Brain pericyte (primary cell): ENCODE measurements at places on chromosomes 7 and 10.

- no peak for DNase-seq
Measured at GRCh38 chr10:6423004-6423403, 157.1 kb downstream of the PRKCQ start.

DNA sequence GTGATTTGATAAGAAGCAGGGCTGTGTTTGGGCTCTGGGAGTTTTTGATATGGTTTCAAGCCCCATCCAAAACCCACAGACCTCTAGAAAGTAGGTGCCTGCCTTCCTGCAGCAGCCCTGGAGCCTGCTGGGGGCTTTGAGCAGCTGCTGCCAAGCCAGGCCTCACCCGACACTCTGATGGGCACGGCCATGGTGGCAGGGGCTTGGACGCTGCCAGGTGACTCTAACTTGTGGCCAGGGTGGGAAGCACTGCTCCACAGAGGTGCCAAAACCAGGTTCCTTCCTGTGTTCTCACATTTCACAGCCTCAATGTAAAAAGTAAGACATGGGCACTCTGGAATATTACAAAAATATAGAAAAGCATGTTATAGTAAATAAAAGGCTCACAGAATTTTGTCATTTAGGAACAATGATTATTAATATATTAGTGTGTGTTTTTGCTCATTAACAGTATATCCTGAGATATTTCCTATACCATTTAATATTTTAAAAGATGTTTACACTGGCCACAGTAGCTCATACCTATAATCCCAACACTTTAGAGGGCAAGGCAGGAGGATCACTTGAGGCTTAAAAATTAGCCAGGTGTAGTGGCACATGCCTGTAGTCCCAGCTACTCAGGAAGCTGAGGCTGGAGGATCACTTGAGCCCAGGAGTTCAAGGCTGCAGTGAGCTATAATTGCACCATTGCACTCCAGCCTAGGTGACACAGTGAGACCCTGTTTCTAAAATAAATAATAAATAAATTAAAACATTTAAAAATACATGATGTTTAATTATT lies 95.1 kb downstream of the EGFR start:
- no peak for DNase-seq

DNA sequence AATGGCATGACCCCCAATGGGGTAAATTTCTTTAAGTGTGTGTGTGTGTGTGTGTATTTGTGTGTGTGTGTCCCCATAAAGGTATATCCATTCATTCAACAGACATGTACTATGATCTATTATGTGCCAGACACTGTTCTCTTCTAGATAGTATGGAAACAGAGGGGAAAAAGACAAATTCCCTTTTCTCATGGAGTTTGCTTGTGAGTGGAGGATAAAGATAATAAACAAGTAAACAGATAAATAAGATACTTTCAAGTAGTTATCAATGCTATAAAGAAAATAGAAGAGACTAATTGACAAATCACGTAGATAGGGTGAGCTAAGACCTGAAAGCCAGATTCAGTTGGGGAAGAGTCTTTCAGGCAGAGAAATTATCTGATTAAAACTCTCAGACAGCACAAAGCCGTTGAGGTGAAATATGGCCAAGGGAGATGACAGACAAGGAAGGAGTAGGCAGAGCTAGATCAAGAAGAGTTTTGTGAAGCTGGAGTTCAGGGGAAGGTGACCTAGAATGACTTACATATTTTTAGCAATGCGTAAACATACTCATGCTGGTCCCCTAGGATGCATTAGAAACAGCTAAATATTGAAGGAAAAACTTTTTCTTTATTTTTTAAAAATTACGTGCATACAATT lies 45.2 kb upstream of the DMTF1 start:
- DNase-seq = no peak

GRCh38 chr10:22657566-22658225 lies 56.7 kb downstream of the PIP4K2A start:
- DNase-seq = no peak

GRCh38 chr10:132030898-132031463 lies 34.8 kb upstream of the JAKMIP3 start:
- DNase-seq = no peak

GRCh38 chr10:3165196-3165595 lies 7.4 kb downstream of the PITRM1 start:
- DNase-seq = no peak

DNA sequence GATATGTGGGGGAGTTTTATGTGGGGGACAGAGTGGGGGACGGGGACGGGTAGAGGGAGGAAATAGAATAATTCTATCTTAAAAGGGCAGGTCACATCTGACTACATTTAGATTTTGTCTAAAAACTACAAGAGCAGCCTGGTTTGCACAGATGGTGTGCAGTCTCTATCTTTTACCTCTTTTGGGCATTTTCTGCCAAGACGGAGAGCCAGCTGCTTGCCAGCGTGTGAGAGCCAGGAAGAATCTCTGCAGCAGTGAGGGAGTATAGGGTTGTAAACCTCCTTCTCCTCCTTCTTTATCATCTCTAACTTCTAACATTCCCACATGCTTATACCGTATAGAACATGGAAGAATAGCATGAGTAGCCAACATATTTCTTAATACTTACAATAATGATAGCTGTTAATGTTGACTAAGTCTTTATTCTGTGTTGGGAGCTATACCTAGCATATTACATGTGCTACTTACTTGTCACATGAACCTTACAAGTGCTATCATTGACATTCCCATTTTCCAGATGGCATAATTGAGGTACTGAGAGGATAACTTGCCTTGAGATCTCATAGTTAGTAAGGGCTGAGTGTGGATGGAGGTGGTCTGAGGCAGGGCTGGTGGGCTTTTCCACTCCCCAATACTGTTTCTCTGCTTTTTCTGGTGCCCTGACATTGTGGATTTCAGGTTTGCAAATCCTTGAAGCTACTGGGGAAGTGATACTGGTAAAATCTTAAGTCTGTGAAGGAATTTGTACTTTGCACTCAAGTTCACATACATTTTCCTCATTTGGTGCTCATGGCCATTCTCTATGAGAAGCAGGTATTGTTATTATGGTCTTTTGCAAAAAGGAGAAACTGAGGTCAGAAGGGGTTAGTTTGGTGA lies 1.1 kb downstream of the ENTPD1 start:
- DNase-seq = no peak

GRCh38 chr10:108203905-108204527 lies 1039.5 kb upstream of the SORCS1 start:
- no peak for DNase-seq
